ENCODE measurements at places on chromosomes 6 and 20.

DNA sequence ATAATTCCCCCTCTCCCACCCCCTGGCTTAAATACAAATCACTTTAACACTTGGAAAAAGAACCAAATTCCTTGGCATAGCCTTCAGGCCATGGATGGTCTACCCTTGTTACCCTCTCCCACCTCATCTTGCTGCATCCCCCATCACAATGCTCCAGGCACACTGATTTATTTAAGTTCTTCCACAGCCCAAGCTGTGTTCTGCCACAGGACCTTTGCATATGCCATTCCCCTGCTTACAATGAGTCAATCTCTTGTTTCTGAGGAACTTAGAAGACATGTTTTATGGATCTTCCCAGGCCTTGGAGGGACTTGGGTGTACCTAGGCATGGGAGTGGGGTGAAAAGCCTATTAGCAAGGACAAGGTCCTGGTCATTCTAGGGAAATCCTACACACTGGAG, 6.2 kb upstream of the MAFB start:
- DNase-seq = no peak

DNA sequence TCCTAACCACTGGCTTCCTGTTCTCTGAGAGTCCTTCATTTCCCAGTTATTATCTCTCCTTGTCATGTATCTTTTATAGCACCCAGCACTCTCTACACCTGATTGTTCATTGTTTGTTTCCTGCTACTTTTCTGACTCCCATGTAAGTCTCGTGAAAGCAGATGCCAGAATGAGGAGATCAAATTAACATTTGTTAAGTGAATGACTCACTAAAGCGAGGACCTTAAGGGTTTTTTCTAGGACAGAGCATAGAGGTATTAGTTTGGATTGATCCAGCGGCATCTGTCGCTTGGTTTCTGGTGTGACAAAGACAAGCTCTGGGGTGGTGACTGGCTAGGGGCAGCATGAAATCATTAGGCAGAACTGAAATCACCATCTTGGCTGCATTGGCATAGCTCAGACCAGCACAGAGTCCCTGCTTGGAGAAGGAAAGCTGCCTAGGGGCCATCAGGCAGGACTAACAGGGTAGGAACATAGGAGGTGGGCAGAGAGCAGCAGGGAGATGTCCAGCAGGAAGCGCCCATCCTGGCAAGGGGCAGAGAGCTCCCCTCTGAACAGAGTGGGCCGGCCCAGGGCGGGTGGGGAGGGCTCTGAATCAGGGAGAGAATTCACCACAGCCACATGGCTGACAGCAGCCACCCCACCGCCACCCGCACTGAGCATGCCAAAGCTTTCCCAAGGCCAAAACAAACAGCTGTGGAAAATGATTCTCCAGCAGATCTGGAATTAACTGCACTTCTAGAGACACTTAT, 97.1 kb upstream of the CEP85L start:
- DNase-seq = no peak

DNA sequence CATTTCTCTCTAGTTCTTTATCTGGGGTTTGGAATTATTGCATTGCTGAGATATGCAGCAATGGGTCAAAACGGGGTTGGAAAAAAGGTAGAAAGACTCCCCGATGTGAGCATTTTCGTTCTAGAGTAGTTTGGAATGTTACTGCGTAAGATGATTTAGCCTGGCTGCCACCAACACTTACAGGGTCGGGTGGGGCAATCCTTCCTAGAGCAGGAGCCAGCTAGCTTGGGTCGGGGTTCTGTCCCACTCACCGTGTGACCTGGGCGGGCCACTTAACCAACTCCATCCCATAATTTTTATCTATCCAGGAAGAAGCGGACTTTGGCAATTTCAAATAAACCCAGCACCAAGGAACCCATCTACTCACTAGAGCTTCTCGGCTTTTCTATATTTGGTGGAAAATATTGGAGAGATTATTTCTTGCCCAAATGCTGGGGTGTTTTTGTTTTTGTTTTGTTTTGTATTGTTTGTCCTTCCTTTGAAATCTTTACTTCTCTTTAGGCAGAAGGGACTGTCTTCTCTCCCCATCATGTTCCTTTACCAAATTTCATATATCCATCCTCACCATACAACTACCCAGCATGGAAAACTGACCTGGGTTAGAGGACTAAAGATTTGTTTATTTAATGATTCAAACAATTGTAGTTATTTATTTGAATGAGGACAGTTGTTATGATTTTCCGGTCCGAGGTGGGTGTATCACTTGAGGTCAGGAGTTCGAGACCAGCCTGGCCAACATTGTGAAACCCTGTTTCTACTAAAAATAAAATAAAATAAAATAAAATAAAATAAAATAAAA, 72.4 kb downstream of the GPX5 start:
- no peak for DNase-seq

GRCh38 chr20:4068708-4069107, 53.4 kb upstream of the RNF24 start:
- DNase-seq = no peak

DNA sequence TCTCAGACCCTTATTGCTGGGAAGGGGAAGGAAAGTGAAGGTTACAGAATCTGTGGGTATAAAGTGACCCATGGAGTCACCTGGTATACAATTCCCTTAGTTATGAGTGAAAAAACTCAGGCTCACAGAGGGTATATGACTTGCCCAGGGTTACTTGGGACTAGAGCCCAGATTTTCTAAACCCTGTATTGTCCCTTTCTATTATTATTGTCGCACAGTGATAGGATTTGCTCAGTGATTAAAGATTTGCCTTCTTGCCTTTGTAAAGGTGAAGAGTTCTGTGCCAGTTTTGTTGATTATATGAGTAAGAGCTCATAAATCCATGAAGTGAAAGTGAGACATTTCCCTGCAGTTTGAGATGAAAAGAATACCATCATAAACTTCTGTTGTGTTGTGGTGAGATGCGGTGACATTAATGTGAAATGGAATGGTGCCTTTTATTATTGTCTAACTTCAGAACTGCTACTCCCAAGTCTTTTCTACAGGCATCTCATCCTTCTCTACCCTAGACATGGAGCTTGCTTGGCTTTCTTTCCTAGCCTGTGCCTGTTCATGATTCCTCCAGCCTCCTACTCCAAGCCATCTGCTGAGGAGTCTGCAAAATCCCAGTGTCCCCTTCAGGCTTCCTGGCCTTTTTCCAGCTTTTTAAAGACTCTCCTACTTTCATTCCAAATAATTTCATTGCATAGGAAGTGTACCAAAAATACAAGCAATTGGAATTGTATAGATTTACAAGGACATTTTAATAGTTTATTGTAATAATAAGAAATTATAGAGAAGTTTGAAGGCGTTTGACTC, 33.5 kb upstream of the ADIG start:
- DNase-seq = no peak

GRCh38 chr6:91708534-91708933, 1121.7 kb upstream of the MAP3K7 start:
- no peak for DNase-seq
